Spleen (tissue), 13 donors: ENCODE measurements at places on chromosomes 5 and 9.
A peak's percentile ranks its signal among the peaks of the same experiment; 100 is the strongest.

- DNase-seq = no peak
These were observed 13.9 kb upstream of the ANXA6 start for GRCh38 chr5:151171529-151171928.

DNA sequence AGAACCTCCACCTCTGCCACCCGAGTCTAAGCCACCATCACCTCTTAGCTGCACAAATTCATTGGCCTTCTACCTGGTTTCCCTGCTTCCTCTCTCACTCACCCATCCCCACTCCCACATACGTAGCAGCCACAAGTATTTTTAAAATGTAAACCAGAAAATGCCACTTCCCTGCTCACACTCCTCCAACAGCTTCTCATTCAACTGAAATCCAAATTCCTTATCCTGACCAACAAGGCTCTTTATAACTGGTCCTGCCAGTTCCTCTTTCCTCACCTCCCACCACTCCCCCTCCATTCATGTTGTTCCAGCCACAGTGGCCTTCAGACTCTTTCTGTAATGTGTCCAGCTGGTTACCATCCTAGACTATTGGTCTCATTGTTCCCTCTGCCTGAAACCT lies 25.0 kb upstream of the PALM2AKAP2 start:
- no peak for DNase-seq

GRCh38 chr5:107275333-107275732 lies 395.4 kb downstream of the EFNA5 start:
- no peak for DNase-seq

GRCh38 chr9:117178596-117179375 lies 236.1 kb downstream of the ASTN2 start:
- no peak for DNase-seq

DNA sequence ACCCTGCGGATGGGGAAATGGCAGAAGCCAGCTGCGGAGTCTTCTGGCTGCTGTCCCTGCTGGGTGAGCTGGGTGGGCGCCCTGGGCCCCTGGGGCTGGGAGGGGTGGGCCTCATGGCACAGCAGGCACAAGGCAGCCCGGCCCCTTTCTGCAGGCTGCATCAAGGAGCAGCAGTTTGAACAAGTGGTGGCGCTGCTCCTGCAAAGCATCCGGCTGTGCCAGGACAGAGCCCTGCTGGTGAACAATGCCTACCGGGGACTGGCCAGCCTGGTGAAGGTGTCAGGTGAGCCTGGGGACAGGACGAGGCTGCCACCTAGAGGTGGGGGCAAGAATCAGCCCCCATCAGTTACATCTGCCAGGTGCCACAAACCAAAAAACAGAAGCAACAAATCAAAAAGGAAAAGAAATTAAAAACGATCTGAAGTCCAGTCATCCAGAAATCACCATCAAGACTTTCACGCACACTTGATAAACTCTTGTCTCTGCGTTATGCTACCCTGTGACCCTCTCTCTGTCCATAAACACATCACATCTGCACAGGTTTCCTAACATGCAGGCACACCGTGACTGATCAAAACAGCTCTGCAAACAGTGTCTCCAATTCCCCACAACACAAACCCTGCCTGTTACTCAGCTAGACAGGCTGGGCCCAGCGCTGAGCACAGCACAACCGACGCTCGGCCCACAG lies 13.9 kb downstream of the REXO4 start:
- peak; percentile 86 for DNase-seq

GRCh38 chr5:37803487-37803886 lies 36.4 kb downstream of the GDNF start:
- no peak for DNase-seq

DNA sequence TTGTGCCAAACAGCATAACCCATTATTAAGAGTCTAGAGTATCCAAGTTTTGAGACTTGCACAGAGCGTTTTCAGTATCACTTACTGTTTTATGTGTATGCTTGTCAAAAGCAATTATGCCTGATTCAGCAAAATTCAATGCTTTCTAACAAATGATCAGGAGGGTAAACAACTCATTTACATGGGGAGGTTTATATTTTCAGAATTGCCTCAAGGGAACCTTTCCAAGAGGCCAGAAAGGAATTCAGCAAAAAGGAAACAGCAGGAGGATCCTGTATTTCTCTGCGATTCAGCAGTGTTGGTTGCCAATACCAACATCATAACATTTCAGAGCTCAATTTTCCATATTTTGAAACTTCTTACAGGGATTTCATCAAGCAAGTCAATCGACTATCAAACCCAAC lies 69.3 kb upstream of the DAB2 start:
- no peak for DNase-seq

DNA sequence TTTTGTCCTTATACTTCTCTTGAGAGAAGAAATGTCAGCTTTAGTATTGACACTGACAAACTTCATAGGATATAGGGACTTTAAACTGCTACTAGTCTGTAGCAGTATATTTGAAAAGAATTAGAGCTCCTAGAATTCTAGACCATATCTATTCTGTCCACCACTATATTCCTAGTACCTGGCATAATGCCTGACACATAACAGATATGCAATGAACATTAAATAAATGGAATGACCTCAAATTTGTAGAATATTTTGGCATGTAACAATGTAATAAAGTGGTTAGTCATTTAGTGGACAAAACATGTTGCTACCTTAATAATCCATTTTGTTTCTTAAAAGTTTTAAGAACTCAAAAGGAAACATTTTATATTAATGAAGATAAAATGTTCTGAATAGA lies 57.5 kb downstream of the HOMER1 start:
- no peak for DNase-seq

DNA sequence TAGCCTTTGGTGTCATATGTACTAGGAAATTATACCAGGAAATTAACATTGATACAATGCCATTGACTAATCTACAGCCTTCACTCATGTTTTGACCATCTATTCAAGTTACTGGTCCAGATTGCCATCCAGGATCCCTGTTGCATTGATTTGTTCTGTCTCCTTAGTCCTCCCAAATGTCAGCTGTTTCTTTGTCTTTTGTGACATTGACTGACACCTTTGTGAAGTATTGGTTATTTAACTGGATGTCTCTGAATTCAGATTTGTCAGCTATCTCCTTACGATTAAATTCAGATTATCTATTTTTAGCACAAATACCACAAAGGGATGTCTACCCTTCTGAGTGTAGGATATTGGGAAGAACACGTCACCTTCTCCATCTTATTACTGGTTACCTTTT lies 73.7 kb upstream of the CTNND2 start:
- DNase-seq = no peak

- no peak for DNase-seq
These were observed 95.3 kb downstream of the SPOCK1 start for GRCh38 chr5:137403869-137404268.

GRCh38 chr5:180178531-180179441 lies 30.2 kb downstream of the RASGEF1C start:
- DNase-seq = peak; percentile 53

- no peak for DNase-seq
These were observed 149.3 kb upstream of the PPP1R26 start for GRCh38 chr9:135330307-135330631.

DNA sequence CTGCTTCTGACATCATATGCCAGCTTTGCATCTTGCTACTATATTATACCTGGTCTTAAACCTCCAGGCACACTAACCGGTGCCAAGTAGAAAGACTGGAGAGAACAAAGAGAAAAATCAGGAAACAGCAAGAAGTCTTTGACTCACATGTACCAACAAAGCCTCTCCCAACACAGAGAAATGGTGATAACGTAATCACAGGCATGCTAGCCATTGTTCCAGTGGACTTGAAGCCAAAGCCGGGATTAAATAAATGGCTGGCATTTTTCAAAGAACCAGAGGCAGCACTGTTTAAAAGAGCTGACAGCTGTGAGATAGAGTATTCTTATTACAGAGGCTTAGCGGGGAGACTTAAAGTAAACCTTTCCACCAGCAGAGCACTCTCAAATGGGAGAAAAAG lies 148.4 kb upstream of the NFIL3 start:
- no peak for DNase-seq

- no peak for DNase-seq
These were observed 11.5 kb upstream of the S1PR3 start for GRCh38 chr9:88979791-88980190.

DNA sequence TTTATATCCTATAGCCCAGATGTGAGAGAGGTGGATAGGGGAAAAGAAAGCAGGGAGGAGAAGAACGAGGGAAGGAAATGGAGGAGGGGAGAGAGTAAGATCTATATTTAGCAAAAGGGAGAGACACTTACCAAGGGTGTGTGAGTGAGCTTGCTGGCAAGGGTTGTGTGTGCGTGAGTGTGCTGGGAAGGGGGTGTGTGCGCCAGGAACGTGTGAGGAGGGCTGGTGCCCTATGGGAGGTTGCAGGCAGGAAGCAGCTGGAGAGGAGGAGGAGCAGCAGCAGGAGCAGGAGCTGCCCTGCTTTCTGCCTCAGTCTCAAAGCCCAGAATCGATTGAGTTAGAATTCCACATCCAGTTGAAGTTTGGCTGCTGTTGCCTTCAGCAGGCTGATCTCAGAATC lies 148.3 kb upstream of the RUSC2 start:
- no peak for DNase-seq

DNA sequence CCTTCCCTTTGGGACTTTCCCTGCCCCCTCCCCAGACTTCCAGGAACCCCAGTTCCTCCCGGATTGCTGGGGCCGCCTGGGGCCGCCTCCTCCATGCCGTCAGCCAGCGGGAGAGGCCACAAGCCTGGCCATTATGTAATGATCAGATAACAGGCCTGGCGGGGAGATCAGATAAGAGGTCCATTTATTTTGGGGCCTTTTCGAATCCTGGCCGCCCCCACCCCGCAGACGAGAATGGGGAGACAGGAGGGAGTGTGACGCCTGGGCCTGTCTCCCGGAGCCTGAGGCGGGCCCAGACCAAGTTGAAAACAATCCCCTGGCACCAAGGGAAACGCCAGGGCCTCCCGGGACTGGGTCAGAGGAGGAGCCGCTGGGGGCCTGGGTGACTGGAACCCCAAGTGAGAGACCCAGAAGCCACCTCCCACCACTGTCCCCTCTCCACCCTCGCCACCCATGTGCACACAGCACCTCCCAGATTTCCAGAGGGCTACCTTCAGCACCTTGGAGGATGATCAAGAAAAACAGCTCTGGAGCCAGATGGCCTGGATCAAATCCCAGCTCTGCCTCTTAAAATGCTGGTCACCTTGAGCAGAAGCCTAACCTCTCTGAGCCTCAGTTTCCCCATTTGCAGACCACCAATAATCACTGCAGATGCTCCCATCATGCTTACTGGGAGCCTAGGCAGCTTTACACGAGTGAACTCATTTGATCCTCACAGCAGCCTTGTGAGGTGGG lies 7.8 kb downstream of the ENG start:
- no peak for DNase-seq

- DNase-seq = no peak
These were observed 218.6 kb downstream of the FBXL7 start for GRCh38 chr5:15718421-15719179.

DNA sequence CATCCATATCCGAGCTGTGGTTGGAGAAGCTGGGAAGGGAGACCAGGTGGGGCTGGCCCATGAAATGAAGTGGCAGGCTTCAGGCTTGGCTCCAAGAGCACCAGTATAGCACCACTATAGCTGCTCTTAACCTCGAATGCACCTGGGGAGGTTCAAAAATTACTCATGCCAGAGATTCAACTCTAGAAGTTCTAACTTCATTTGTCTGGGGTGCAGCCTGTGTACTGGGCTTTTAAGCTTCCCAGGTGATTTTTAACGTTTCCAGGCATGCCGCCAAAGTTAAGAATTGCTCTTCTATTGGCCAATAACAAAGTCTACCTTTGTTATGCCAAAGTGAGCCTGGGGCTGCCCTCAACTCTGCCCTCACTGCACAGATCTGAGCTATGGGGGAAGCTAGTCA lies 458 bp downstream of the PRSS3 start:
- DNase-seq = no peak

GRCh38 chr9:21831841-21832509 lies 29.5 kb downstream of the MTAP start:
- no peak for DNase-seq

DNA sequence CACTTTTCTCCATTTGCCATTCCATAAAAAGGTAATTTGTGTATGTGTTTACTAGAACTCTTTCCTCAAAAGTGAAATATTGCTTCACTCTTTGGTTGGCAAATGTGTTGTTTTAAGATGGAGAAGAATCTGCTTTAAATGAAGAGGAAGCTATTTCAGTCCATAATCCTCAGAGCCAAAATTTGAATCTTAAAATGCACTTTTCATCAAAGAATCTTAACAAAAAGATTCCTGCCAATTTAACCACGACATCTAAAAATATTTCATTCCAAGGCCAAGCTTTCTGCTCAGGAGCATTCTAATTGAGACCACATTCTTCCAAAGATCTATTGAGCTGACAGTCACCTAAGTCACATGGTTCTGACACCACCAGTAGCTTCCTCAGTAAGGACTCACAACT lies 7.5 kb downstream of the GABRB2 start:
- no peak for DNase-seq

- DNase-seq = no peak
These were observed 142.1 kb downstream of the MPDZ start for GRCh38 chr9:13137426-13137825.

DNA sequence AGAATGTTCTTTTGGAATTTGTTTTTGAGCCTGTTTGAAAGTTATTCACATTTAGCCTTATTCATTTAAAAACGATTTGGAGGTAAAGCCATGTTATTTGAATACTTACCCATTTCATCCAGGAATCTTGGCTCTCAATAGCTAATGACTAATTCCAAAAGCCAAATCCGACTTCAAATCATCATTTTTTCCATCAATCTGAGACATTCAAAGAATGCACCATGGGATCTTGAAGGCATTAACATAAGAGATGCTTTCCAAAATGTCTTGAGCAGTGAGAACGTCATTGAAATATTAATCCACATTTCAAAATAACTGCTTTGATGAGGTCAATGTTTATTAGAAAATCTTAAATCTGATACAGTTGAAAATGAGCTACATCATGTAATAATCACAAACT lies 617.0 kb upstream of the RORB start:
- DNase-seq = no peak

DNA sequence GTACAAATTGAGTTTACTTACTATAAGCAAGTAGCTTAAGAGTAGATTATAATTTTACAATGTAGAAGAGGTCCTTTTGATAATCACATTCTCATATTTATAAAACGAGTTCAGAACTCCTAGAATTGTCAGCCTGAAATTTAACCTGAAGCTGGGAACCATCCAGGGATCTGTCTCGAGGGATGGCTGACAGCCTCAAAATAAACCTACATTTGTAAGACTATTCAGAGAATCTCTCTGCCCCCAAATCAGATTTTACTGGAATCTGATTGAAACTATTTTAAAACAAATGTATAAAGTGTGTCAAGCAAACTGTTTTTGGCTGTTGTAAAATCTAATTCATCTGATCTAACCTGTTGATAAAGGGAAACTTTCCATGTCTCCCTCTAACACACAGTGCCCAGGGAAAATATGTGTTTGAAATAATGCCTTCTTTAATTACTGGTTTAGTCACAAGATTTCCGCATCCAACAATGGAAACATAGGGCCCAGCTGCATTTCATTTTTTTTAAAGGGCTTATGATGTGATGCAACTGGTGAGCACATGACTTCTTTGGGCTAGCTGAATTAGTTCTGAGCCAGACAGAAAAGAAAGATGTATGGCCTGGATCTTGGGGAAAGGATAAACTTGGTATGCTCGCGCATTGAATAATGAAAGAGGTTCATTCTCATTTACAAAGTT lies 30.3 kb downstream of the SLC25A46 start:
- no peak for DNase-seq

- no peak for DNase-seq
These were observed 597 bp upstream of the SLC34A3 start for GRCh38 chr9:137229903-137230704.

GRCh38 chr9:76667521-76667957 lies 96.7 kb upstream of the PCA3 start:
- DNase-seq = no peak

GRCh38 chr9:91035825-91036208 lies 234.2 kb downstream of the SYK start:
- DNase-seq = no peak
